ENCODE measurements at places on chromosomes 13 and 19. TPM values are rescaled to one million over a fixed set of nuclear protein-coding genes. Genes with fewer than 3 reads are reported as not detected.
A peak's percentile ranks its signal among the peaks of the same experiment; 100 is the strongest.

CLDN10 gene
- not detected for total RNA-seq

GRCh38 chr19:49520705-49521319, 7.0 kb upstream of the RCN3 start:
- DNase-seq, result no peak

- DNase-seq, result peak; percentile 88
These were observed 5.8 kb downstream of the MLLT1 start for GRCh38 chr19:6273701-6274601.

DNA sequence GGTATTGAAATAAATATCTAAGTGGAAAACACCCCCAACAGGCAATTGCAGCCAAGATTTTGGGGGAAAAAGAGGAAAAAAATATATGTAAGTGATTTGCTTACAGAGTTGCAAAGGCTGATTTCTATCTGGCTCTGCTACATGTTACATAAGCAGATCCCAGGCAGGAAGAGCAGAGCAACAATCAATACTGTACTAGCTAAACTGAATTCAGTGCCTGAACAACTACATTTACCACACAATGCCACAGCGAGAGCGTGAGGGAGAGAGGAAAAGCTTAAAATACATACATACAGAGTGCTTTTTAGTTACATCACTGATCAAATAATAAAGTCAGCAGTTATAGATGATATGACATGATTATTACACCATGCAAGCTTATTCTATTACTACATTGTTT, 665.6 kb upstream of the ARGLU1 start:
- DNase-seq, result no peak

GRCh38 chr13:20782116-20782708, 8.5 kb upstream of the EEF1AKMT1 start:
- DNase-seq, result no peak

DNA sequence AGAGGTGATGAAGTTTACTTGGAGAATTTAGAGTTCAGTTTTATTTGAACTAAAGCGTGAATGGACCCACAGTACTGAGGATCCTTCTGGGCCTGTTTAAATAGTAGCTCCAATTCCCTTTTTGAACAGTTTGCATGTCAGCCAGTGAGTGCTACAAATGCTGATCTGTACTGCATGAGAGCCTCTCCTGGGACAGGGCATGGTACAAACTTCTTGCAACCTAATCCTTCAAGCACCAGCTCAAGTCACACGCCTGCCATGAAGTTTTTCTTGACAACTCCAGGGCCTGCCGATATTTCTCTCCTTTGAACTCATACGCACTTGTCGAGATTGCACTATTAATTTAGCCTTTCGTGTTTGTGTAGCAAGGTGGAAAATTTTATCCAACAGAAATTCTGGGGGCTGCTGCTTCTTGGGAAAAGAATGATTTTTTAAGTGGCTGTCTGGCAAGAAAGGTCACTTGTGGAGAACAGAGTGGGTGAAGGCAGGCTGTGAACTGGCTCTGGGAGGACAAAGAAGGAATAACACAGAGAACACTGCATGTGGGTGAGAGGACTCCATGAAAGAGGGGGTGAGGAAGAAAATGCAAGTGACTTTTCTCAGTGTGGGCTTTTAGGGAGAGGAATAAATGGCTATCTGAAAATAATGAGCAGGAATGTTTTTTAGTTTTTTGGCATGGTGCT, 192.5 kb downstream of the NDFIP2 start:
- DNase-seq, result no peak

PLK5 gene
- total RNA-seq, result 0.80 TPM

GRCh38 chr13:50990818-50991506, 81.4 kb downstream of the RNASEH2B start:
- DNase-seq, result peak; percentile 78

GRCh38 chr13:32174366-32174765, 140.8 kb downstream of the ZAR1L start:
- DNase-seq, result no peak

GRCh38 chr19:30909216-30909615, 440.0 kb downstream of the TSHZ3 start:
- no peak for DNase-seq

DNA sequence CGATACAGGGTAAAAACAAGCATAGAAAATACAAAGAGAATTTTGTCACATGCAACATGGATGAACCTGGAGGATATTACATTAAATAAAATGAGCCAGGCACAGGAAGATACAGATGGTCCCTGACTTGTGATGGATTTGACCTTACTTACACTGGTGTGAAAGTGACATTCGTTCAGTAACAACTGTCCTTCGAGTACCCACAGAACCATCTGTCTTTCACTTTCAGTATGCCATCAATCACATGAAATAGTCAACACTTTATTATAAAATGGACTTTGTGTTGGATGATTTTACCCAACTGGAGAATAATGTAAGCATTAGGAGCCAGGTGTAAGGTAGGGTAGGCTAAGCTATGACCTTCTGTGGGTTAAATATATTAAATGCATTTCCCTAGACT, 51.5 kb downstream of the ZNF787 start:
- no peak for DNase-seq

- peak; percentile 85 for DNase-seq
These were observed 4.8 kb upstream of the KCNC3 start for GRCh38 chr19:50333737-50334617.

OR7C1 gene
- 0.04 TPM for total RNA-seq

WDR88 gene
- not detected for total RNA-seq

GRCh38 chr19:35549879-35550523, 4.6 kb downstream of the TMEM147 start:
- no peak for DNase-seq

KASH5 gene
- total RNA-seq, result not detected

DNA sequence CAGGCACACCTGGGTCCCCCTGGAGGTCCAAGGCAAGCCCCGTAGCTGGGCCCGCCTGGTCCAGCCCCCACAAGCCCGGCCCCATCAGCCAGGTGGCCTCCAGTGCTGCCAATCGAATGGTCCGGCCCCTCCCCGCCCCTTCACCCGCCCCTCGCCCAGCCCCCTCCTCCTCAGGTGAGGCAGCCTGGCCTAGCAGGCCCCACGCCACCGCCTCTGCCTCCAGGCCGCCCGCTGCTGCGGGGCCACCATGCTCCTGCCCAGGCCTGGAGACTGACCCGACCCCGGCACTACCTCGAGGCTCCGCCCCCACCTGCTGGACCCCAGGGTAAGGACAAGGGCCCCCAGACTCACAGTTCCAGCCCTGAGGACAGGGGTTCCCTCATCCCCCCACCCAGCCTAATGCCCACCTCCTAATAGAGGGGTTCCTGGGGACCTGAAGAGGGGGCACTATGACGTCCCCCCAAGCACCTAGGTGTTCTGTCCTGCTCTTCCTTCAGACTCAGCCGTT, at the start of gene HPN:
Gene HPN, plus strand, starts transcription at position 174 of the 508 bp plus-strand sequence. CDS start 786 bp downstream, outside the sequence.
- DNase-seq, result no peak

PNMA8A gene
- total RNA-seq, result 9.3 TPM

GRCh38 chr19:16199275-16199932, 1.7 kb downstream of the AP1M1 start:
- peak; percentile 56 for DNase-seq

DNA sequence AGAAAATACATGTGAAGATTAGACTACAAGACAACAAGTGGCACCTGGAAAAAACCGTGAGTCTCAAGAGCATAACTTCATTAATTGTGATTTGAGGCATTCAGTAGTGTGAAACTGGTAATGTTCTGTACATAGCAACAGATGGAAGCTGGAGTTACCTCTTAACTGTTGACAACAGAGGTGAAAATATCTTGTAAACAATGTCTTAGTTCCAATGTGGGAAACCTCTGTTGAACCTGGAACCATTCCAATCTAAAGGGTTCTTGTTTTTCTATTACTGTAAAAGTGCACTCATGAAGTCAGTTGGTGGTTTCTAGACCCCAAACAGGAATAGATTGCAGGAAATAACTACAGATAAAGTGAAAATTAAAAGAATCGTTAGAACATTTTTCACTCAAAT, 728.4 kb downstream of the SLITRK1 start:
- DNase-seq, result no peak

DNA sequence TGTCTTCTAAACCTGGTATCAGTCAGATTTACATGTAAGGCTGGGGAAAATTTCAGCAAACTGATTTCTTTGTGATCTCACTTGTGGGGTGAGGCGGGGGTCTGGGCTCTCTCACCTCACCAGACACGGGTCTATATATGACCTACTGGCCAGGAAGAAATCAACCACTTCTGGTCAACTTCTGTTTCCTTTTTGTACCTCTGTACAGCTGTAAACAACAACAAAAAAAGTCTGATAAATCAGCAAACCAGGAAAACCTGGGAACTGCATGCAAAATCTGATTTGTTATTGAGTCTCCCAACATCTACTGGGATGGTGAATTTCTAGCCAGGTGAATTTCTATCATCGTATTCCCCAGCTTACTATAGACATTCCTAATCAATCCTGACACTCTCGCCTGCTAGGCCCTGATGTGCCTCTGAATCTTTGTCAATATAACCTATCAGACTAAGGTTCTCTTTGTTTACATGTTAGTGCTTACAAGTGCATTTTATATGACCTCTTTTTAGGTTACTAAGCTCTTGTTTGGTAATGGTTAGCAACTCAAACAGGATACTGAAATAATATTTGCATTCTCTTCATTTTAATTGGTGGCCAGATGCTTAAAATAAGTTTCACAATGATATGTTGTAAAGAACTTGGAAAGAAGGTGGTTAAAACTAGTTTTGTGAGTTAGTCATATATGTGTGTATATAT, 77.7 kb downstream of the LRRC63 start:
- DNase-seq, result no peak

DNA sequence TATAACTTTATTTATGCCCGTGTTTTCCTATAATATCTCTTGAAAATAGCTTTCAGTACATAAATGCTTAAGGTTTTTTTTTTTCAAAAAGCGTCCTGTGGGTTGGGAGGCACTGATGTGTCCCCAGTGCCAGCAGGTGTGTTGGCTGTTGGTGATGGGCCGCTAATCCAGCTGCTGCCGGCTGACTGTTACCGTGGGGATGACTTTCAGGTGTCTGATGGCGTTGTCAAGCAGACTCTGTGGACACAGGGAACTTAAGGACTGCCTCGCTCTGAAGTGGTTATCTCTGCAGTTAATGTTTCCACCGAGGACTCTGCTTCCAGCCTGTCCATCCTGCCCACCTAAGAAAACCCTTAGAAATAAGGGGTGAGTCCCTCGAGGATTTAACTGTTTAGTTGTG, 94.5 kb downstream of the ANKRD10 start:
- DNase-seq, result no peak

DNA sequence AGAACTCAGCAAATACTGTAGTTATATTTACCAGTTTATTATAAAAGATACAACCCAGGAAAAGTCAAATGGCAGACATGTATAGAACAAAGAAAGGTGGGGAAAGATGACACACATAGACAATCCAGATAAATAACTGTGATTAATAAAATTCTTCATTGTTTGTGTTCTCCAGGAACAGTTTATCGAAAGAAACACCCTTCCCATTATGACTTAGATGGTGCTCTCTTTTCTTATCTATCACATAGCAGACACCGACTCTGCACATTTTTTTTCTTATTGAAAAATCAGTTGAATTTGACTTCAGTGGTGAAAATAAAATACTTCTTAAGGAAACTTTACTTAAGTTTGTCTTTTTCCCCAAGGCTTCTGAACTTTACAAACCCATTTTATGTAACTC, 6.2 kb downstream of the ZNF708 start:
- no peak for DNase-seq

CALR3 gene
- not detected for total RNA-seq

GRCh38 chr13:73248711-73249580, 190.1 kb downstream of the KLF5 start:
- no peak for DNase-seq

DNA sequence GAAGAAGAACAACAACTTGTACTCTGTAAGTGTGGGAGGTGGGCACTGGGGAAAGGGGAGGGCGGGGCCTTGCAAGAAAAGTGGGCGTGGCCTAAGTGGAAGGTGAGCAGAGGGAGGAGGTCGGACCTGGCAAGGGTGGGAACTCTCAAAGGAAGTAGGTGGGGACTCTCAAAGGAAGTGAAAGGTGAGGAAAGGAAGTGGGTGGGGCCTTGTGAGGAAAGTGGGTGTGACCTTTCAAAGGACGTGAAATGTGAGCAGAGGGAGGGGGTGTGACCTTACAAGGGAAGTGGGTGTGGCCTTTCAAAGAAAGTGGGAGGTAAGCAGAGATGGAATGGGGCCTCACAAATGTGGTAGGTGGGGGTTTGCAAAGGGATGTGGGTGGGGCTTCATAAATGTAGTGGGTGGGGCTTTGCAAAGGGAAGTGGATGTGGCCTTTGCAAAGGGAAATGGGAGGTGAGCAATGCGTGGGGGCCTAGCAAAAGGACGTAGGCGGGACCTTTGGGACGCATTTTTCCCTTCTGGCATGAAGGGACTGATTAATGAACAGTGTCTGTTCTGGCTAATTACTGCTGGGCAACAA, 25.9 kb downstream of the ACSBG2 start:
- DNase-seq, result no peak

DNA sequence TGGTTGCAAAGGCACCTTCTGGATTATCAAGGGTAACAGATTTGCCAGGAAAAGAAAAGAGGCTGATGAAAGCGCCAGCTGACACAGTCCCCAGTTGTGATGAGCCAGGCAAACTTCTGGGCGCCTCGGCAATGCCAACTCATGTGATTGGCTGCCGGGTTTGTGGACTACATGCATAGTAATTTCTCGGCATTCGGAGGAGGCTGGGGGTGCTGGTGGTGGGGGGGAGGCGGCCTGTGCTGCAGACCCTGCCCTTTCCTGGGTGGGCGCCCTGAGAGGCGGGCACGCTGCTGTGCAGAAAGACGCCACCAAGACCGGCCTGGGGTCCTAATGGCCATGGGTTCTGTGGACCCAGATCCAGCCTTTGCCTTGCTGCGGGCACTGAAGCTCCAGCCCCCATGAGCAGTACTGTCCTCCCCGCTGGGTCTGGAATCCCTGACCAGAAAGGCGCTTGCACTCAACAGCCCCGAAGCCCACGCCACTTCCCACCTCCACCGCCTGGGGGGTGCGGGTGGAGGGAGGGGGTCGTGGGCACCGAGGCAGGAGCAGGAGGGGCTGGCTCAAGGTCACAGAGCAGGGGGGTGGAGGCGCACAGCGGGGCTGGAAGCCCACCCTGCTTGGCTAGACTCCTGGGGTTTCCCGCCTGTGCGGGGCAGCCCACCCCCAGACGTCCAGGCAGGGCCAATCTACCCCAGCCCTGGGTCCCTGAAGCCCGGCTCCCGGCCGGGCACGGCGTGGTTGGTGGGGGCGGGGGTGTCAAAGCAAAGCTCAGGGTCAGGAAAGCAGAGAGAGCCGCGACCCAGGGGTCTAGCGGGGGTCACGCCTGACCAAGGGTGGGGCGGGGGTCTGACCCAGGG, 1.0 kb downstream of the DIRAS1 start:
- no peak for DNase-seq

DNA sequence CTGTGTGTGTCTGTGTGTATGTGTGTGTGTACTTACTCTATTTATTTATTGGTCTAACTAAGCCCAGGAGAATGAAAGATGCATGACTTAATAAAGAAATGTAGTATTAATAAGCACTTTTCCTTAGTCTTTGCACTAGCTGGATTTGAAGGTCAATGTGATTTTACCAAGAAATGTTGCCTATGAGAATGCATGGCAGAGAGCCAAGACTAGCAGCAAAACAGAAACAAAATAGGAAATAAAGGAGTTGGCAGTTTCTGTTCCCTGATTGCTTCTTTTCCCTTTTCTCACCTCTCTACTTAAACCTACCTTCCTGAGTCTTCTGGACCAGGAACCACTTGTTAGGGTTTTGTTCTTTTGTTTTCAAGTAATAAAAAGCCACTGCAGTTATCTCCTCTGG, 286.1 kb downstream of the KCTD12 start:
- DNase-seq, result no peak

GRCh38 chr19:56900573-56901097, 60.1 kb upstream of the PEG3 start:
- no peak for DNase-seq

GRCh38 chr19:54114340-54115108, 933 bp downstream of the TFPT start:
- peak; percentile 73 for DNase-seq

FAM83E gene
- total RNA-seq, result not detected

- DNase-seq, result no peak
These were observed 47.8 kb upstream of the C1QTNF9 start for GRCh38 chr13:24261566-24261965.
